ENCODE measurements at places on chromosomes 6 and 20. TPM values are rescaled to one million over a fixed set of nuclear protein-coding genes. Genes with fewer than 3 reads are reported as not detected.

DNA sequence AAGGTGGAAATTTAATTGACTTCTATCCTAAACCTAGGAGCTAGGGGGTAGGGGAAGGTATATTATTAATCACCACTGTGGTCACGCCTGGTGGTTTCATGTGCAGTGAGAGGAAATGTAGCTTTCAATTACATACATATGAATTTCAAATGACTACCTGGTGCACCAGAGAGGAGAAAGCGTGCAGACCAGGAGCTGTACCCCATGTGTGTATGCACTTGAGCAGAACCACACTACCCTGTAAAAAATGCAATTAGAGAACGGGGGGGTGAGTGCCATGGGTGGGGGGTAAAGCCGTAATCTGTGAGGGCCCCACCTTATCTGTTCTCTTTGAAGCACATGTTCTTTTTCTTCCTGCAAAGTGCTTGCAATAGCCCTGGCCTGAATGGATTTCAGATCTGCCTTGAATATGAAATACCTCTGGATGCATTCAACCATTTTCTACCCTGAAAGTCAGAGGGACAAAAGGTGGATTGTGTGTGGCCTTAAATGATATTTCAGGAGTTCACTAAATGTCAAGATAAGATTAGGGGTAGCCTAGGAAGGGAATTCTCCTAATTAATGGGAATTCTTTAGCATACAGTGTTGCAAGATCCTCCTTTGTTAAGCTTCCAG, 30.9 kb upstream of the EDN3 start:
- no peak for DNase-seq

- DNase-seq: no peak
Observed at GRCh38 chr20:40892642-40893041, 136.0 kb upstream of the TOP1 start.

MYH7B gene
- total RNA-seq: 0.13 TPM

- no peak for DNase-seq
Observed at GRCh38 chr6:64672651-64673050, 1034.4 kb downstream of the EYS start.

CFAP206 gene
- 0.20 TPM for total RNA-seq

FGD2 gene
- total RNA-seq: not detected

GRCh38 chr6:28725890-28726348, 197.9 kb downstream of the TRIM27 start:
- DNase-seq: no peak

KIF25 gene
- not detected for total RNA-seq

DNA sequence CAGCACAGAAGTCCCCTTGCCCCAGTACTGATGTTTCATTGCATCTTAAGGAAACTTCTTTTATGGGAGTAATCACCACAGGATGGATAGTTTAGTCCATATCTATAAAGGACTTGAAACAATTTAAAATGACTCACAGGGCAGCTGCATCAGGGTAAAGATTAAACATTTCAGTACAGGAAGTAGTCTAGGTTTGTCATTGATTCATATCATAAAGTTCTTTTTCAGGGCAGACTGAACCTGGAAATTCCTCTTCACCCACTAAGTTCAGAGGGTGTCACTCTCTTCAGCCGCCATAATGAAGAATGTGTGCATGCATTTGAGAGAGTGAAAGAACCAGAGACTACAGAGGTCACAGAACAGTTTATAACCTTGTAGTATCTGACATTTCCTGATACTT, 296.3 kb upstream of the JAG1 start:
- DNase-seq: no peak

DNA sequence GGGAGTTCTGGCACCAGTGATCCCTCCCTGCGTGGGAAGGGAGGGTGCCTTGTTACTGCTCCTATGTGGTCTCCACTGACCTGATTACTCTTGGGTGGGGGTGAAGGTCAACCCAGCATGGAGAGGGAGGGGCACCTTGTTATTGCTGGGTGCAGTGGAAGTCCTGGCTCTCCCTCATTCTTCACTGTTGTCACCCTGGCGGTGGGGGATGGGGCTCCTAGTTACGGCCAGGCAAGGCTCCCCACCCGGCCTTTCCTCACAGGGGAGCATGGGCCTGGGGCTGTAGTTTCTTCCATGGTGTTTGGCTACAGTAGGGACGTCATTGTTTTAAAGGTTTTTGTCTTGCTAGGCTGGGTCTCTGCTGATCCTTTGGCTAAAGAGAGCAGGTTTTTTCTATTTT, 40.8 kb downstream of the PACSIN1 start:
- no peak for DNase-seq

DNA sequence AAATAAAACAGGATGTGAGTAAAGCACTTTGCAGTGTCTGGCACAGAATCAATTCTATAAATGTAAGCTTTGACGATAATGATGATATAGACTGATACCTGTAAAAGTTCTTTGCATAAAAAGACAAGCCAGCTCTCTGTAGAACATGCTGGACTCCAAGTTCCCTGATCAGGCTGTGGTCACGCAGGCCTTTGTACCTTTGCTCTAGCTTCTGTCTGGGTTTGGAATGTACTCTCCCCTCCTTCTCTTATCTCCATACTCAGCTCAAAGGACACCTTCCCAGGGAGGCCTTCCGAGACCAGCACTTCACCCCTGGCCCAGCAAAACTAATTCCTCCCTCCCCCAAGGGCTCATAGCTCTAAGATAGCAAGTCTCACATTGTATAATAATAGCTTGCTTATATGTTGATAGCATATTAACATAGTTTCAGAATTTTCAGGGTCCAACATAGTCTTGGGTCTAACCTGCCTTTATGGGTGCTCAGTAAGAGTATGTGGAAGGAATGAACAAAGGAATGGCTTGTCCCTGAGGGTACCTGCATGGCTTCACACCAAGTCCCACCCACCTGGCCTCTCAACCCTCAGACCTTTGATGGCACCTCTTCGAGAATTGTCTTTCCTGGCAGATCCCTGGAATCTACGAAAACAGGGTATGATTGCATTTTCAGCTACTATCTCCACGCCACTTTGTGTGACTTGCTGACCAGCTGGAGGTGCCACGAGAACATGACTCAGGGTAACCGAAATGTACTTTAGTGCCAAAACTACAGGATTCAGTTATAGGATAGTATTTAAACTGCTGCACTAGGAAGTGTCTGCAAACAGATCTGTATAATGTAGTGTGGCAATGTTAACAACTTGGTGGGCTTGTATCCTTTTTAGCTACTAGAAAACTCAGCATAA, 41.7 kb upstream of the PIM1 start:
- DNase-seq: no peak

FOXF2 gene
- total RNA-seq: not detected

GRCh38 chr6:15303920-15304291, 58.0 kb downstream of the JARID2 start:
- DNase-seq: no peak

- DNase-seq: no peak
Observed at GRCh38 chr20:35363190-35363589, 48.6 kb downstream of the UQCC1 start.

NOX3 gene
- total RNA-seq: not detected

PLCB1 gene
- 17.6 TPM for total RNA-seq

DNA sequence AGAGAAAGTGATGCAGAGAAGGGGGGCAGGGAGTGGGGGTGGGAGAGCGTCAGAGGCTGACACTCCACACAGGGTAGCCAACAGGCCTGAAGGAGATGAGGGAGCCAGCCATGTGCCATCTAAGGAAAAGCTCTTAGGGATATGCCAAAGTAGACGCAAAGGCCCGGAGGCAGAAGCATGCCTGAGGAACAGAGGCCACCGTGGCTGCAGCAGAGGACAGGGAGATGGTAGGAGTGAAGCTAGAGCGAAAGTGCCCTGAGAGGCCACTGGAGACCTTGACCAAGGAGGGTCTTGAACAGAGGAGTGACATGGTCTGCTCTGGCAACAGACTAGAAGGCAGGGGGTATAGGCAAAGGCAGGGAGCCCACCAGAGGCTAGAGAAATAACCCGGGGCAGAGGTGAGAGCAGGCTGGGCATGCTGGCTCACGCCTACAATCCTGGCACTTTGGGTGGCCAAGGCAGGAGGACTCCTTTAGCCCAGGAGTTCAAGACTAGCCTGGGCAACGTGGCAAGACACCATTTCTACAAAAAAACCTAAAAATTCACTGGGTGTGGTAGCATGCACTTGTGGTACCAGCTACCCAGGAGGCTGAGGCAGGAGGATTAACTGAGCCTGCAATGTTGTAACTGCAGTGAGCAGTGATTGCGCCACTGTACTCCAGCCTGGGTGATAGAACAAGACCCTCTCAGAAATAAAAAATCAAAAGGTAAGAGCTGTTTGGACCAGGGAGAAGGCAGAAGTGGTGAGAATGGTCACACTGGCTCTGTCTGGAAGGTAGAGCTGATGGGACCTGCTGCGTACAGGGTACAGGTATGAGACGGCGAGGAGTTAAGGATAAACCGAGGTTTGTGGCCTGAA, 6.3 kb downstream of the RRBP1 start:
- no peak for DNase-seq

DNA sequence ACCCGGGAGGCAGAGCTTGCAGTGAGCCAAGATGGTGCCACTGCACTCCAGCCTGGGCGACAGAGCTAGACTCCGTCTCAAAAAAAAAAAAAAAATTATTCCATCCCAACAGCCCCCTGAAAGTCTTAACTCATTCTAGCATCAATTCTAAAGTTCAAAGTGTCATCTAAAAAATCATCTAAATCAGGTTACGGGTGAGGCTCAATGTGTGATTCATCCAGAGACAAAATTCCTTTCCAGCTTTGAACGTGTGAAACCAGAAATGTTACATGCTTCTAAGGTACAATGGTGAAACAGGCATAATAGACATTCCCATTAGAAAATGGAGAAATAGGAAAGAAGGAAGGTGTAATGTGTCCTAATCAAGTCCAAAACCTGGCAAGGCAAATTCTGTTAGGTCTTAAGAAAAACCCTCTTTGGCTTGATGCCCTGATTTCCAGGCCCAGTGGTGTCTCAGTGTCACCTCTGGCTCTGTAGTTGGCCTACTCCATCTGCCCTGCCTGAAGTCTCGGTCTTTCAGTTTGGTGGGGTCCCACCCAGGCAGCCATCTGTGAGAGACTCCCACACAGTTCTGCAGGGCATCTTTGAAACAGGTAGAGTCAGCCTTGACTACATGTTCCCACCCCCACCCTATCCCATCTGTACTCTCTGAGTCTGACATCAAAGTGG, 43.5 kb downstream of the HFE start:
- no peak for DNase-seq

DNA sequence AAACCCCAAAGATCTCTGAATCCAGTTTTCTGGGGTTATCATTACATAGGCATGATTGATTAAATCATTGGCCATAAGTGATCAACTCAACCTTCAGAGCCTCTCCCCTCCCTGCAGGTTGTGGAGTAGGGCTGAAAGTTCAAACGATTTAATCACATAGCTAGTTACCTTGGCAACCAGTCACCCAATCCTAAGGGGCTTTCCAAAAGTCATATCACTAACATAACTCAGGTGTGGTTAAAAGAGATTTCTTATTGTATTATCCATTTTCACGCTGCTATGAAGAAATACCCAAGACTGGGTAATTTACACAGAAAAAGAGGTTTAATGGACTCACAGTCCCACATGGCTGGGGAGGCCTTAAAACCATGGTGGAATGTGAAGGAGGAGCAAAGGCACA, 935.1 kb upstream of the SLC35B3 start:
- DNase-seq: no peak

GRCh38 chr6:157233156-157233555, 90.2 kb downstream of the TMEM242 start:
- no peak for DNase-seq

GRCh38 chr6:12968290-12968689, 251.7 kb downstream of the PHACTR1 start:
- DNase-seq: no peak

- DNase-seq: no peak
Observed at GRCh38 chr6:107554326-107554725, 64.4 kb downstream of the SOBP start.
